CD4-positive, alpha-beta T cell treated with Interleukin-6 at 100 ng/mL for 8 hours (primary cell): ENCODE measurements at places on chromosomes 6 and 20.

DNA sequence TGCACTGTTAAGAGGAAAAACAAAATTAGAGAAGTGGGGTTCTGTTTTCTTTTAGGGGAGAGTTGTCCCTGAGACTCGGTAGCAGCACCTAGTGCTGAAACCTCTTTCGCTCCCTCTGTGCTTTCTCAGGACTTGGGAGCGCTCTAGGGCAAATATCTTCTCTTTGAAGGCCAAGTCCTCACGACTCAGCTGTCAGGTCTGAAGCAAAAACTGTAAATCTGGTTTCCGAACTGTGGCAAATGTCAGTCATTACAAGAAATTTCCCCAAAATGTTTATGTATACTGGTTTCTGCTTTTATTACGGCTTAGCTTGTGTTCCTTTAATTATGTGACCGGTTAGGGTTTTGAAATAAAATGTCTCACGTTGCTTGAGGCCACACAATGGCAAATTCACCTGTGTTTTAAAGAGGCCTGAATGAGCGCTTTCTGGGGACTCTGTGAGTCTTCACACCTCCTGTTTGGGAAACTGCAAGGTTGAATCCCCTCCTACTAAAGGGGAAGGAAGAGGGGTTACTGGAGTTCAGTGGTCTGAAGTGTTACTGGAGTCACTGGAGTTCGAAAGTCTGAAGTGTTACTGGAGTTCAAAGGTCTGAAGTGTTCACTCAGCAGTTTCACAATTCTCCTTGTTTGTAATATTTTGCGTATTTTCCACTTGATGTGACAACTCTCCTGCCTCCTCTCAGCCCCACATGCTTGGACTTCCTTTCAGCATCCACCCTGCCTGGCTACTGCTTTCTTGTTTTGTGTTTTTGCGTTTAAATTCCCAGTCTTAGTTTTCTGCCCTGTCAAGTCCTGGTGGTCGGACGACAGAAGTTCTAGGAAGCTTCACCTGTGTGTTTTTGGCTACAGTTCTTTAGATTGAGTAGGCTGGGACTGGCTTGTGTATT is 1.6 kb downstream of the SMPDL3A start:
- no peak for DNase-seq

DNA sequence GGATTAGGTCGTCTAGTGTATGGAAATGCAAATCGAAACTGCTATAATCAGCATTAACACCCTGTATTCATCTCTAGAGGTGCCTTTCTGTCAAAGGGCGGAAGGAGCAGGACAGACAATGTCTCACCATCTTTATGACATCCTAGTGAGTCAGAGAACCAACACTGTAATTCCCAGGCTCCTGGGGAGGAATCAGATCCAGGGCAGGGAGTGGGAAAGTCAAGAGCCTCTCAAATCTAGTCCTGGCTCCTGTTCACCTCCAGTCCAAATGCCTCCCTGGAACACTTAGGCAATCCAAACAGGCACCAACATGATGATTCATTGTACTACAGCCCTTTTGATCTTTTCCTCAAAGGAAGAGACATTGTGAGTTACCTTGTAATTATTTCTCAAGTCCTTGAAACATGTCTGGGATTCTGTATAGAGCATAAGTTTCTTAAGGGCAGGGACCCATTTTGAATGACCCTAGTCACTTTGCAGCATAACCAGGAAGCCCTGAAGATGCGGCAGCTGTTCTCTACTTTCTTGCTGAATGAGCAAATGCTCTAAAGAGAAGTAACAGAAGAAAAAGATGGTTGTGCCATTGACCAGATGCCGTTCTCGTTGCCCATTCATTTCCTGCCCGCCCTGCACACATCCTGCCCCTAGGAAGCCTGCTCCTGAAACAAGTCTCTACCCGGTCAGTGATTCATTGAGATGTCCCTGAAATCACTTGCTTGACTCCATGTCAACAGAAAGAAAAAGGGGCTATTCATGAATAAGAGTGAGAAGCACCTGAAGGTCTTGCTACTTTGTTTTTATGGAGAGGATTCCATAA is 112.8 kb upstream of the JARID2 start:
- DNase-seq: no peak

- no peak for DNase-seq
Measured at GRCh38 chr6:9943026-9943425, 471.8 kb downstream of the TFAP2A start.

DNA sequence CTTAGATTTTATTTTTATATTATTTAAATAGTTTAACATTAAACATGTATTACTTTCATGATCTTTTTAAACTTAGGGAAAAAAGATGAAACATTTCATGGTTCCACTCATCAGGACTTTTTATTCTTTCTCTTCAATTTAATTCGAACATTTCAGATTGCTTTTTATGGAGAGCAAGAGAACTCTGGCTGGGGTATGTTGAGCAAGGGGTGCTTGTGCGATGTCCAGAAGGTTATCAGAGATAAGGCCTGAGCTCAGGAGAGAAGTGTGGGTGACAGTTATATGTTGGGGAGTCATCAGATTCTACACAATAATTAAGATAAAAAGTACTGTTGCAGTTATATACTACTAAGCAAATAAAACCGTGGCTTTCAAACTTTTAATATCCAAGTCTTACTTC is 37.5 kb downstream of the FKBP5 start:
- DNase-seq: no peak

DNA sequence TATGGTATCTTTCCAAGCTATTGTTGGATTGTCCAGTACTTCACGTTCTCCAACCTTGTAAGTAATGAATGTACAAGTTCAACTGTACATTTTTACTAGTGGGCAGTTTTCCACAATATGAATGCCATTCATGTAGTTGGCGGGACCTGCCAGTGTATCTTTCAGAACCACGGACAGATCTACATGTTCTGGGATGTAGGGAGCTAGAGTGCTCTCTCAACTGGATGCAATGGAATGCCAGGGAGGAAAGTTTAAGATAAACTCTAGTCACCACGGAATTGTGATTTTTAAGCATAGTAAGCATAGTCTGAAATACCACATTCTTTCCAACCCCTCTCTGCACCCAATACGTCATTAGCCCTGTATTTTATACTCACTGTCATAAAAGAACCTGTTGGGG is 21.5 kb upstream of the HLA-C start:
- DNase-seq: no peak

DNA sequence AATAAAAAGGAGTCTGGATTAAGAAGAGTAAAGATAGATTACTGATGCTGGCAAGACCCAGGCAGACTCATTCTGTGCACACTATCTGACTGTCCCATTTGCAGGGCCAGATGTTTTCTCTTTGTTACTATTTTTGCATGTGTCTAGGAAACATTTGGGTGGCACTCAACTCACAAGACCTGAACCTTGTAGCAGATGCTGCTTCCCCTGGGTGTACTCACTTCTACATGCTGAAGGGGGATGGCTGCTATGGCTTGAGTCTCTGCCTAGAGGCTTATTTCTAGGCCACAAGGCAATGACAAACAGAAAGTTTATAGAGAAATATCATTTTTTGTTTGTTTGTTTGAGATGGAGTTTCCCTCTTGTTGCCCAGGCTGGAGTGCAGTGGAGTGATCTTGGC is 351.4 kb downstream of the FOXA2 start:
- DNase-seq: no peak

- peak; percentile 51 for DNase-seq
Measured at GRCh38 chr20:17504898-17505635, 26.1 kb downstream of the BFSP1 start.

- DNase-seq: no peak
Measured at GRCh38 chr6:19013026-19013705, 626.0 kb downstream of the RNF144B start.

DNA sequence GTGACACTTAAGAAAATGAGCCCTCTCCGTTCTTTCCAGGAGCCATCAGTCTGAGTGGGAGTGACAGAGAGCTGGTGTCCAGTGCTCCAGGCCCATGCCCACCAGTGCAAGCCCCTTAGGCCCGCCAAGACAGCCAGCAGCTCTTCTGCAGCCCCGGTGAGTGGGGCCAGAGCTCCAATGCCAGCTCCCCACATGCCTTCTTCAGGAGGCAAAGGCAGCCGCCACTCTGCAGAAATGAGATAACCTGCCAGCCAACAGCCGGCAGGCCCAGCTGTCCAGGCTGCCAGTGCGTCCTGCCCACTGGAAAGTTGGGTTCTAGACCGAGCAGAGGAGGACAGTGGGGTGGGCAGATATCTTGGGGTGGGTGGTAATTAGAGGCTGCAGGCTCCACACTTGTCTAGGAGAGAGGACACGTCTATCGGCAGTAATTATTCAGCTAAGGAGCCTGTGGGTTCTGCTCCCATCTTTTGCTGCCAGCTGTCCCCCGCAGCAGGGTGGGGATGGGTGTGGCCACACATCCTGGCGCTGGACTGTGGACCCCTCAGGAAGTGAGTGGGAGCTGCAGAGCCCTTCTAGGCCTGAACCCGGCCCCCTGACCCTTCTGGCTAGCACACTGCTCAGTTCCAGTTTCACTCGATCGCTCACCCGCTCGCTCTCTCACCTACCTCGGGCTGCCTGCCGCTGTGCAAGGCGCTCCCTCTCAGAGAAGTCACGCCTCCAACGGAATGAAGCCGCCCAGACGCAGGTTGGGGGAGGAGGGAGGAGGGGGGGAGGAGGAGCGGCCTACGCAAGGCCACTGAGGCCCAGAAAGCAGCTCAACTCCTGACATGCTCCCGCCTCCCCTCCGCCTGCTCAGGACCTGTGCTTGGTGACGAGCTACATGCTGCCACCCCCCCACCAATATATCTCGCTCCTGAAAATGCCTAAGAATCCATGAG is 3.6 kb downstream of the GRM4 start:
- DNase-seq: no peak

- no peak for DNase-seq
Measured at GRCh38 chr6:45081634-45082033, 246.5 kb upstream of the RUNX2 start.
